ENCODE measurements at places on chromosomes 6 and 20. TPM values are rescaled to one million over a fixed set of nuclear protein-coding genes. Genes with fewer than 3 reads are reported as not detected.

SLC17A9 gene
- 34.1 TPM for total RNA-seq

CST5 gene
- not detected for total RNA-seq

NOL4L gene
- total RNA-seq: 18.3 TPM

- no peak overlapping the region for H3K27ac ChIP-seq
- no peak for DNase-seq
- H3K4me3 ChIP-seq: no peak overlapping the region
- H3K36me3 ChIP-seq: no peaks in the 10 kb centered on the region
- peaks cover under 1% of the 10 kb centered on the region for H3K4me1 ChIP-seq
These were observed 79.0 kb upstream of the ZNF217 start for GRCh38 chr20:53672484-53673129.

- no peak overlapping the region for H3K27ac ChIP-seq
- H3K4me1 ChIP-seq: no peaks in the 10 kb centered on the region
- H3K4me3 ChIP-seq: no peak overlapping the region
These were observed 72.7 kb upstream of the DYNLRB1 start for GRCh38 chr20:34443546-34443945.

DNA sequence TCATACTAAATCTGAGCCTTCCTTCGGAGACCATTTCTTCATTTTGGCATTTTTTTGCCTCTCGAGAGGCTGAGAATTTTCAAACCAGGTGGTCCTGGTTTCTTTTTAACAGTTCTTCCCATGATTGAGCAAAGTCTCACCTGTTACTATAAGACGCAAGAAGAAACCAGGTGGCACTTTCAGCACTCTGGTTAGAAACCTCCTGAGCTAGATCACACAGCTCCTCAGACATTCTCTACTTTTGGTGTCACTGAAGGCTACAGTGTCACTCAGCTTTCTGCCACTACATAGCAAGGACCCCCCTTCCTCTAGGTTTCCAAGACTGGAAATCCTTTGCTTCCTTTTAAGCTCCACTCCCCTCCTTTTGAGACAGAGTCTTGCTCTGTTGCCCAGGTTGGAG, 7.3 kb downstream of the IFNGR1 start:
- H3K27me3 ChIP-seq: no peaks in the 10 kb centered on the region
- no peak for DNase-seq
- H3K4me3 ChIP-seq: no peak overlapping the region
- H3K4me1 ChIP-seq: peaks cover 18% of the 10 kb centered on the region

- no peaks in the 10 kb centered on the region for H3K27me3 ChIP-seq
- peaks cover 66% of the 10 kb centered on the region for H3K4me1 ChIP-seq
- peak overlapping the region; percentile 95 for H3K27ac ChIP-seq
- peak overlapping the region; percentile 56 for H3K4me3 ChIP-seq
- peaks cover 7% of the 10 kb centered on the region for H3K36me3 ChIP-seq
- DNase-seq: peak; percentile 54
These were observed 41.2 kb downstream of the HIVEP2 start for GRCh38 chr6:142903812-142904211.

DNA sequence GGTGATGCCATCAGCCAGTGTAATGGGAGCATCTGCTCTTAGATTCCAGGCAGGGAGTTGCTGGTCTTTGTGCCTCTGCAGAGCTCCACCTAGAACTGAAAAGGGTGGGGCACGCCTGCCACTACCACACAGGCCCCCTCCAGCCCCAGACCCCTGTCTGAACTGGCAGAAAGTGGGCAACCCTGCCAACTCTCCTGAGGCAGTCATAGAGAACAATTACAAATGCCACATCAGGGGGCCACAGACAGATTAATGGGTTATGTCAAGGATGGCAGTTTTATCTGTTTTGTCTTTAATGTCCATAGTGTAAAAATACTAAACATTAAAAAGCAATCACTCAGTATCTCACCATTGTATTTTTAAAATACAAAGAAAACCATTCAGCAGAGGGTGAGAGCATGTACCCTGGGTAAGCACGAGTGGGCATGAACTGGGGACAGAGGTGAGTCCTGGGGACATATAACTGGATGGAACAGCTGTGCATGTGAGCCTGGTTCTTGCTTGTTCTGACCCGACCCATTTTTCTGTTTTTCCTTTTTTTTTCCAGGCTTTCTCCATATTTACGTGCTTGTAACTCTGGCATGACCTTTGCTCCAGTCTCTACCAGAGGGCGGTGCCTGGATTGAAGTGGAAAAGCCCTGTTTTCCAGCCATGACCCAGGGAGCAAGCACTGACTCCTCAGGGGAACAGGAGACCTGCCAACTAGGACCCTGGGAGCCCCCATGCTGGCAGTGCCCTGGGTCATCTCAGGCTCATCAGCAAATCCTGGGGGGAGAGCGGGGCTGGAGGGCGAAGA, 8.2 kb downstream of the TRAF3IP2 start:
- H3K36me3 ChIP-seq: peaks cover 3% of the 10 kb centered on the region
- H3K27ac ChIP-seq: no peak overlapping the region
- H3K4me1 ChIP-seq: peaks cover 1% of the 10 kb centered on the region
- no peak overlapping the region for H3K4me3 ChIP-seq
- no peaks in the 10 kb centered on the region for H3K27me3 ChIP-seq

KCNK16 gene
- total RNA-seq: not detected

PDRG1 gene
- total RNA-seq: 14.9 TPM

- no peaks in the 10 kb centered on the region for H3K36me3 ChIP-seq
- peak; percentile 47 for DNase-seq
- peaks cover 8% of the 10 kb centered on the region for H3K27me3 ChIP-seq
- no peak overlapping the region for H3K4me3 ChIP-seq
- H3K4me1 ChIP-seq: peaks cover 25% of the 10 kb centered on the region
- H3K27ac ChIP-seq: peak overlapping the region; percentile 50
These were observed 109.4 kb downstream of the GRM4 start for GRCh38 chr6:34036357-34037069.

GRCh38 chr6:163412341-163412740, 2.2 kb upstream of the QKI start:
- no peak overlapping the region for H3K27ac ChIP-seq
- no peak for DNase-seq
- no peak overlapping the region for H3K4me3 ChIP-seq

FNDC11 gene
- total RNA-seq: 0.14 TPM

- H3K4me3 ChIP-seq: no peak overlapping the region
- peaks cover 20% of the 10 kb centered on the region for H3K27me3 ChIP-seq
- no peak overlapping the region for H3K27ac ChIP-seq
These were observed 13.1 kb upstream of the PBOV1 start for GRCh38 chr6:138231381-138231886.

- no peak for DNase-seq
- H3K27ac ChIP-seq: no peak overlapping the region
- H3K36me3 ChIP-seq: no peaks in the 10 kb centered on the region
- H3K4me1 ChIP-seq: no peaks in the 10 kb centered on the region
These were observed 30.9 kb downstream of the PSMG4 start for GRCh38 chr6:3289664-3290055.

CD109 gene
- total RNA-seq: 11.2 TPM
